ENCODE measurements at places on chromosomes 2 and 18. TPM values are rescaled to one million over a fixed set of nuclear protein-coding genes. Genes with fewer than 3 reads are reported as not detected.

- DNase-seq: no peak
Measured at GRCh38 chr2:160221391-160222276, 21.6 kb upstream of the ITGB6 start.

DNA sequence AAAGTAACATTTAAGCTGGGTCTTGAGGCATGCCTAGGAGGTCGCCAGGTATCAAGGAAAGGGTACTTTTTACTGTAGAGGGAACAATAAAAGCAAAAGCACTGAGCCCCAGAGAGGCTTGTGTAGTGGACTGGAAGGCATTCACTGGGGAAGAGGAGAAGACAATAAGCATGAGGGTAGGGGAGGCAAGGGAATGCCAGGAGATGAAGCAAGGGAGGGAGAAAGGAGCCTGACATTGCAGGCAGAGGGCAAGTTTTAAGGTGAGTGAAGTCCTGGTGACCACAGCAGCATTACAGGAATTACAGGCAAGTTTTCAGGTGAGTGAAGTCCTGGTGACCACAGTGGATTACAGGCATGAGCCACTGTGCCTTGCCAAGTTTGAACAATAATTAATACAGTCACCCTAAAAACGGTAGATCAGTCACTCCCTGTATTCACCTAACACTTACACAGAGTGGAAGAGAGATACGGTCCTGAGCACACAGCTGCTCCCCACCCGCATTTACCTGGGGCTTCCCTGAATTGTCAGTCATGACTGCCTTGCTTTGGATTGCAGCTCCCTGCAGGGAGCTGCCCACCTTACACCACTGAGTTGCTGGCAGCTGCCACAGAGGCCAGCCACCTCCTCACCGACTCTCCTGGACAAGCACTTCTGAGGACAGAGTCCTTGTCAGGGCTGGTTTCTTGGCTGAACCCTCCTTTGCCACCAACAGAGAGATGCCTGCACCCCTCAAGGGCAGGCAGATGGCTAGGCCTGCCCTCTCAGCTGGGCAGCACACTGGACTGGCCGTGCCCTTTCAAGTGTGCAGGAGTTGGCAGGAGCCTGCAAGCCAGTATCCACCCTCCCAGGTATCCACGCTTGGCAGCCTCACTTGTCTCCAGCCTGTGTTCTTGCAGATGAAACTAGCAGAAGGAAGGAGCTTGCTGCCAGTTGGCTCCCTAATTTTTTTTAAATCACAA lies 153.2 kb upstream of the MSH6 start:
- no peak for DNase-seq

DNA sequence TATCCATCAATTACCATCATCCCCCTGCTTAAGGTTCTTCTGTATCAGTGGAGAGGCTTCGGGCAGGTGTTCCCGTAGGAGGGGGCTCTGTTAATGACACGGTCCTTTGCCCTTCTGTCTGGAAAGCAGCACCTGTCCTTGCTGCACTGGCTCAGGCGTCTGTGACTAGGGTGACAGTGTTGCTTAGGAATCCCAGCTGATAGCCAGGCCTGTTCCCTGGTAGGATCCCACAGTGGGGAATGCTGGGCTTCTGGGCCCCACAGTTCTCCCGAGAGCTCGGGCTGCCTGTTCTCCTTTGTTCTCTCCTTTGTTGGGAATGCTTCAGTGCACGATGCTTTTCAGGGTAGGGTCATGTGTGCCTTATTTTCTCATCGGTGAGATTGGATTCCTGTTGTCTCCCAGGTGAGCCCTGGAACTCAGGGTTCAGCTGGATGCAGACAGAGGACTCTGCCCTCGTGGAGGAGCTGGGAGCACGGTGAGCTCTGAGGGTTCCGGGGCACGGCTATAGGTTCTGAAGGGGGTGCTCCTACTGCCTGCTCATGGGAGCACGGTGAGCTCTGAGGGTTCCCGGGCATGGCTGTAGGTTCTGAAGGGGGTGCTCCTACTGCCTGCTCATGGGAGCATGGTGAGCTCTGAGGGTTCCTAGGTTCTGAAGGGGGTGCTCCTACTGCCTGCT lies 9.6 kb downstream of the SNTG2 start:
- DNase-seq: no peak

- DNase-seq: no peak
Measured at GRCh38 chr18:48922226-48922800, 28.5 kb downstream of the SMAD7 start.

DNA sequence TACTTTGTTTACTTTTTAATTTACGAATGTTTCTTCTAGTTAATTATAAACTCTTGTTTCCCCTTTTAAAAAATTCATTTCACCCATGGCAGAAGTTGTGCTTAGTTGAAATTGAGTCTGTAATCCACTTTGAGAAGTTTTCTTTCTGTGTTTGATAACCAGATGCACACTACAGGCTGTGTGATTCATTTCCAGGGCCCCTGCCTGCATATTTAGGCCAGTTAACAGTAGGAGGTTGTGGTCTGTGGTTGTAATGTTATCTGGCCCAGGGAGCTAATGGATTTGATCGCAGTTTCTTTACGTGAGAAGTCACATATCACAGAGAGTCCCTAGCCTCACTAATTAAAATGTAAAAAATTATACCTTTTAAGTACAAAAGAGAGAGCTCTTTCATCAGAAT lies 3.3 kb downstream of the CDH7 start:
- no peak for DNase-seq

- no peak for DNase-seq
Measured at GRCh38 chr2:216849987-216850386, 9.9 kb downstream of the TNP1 start.

GRCh38 chr2:69456950-69457445 lies 19.8 kb upstream of the NFU1 start:
- DNase-seq: no peak

GRCh38 chr2:174691201-174691779 lies 73.0 kb downstream of the CHRNA1 start:
- no peak for DNase-seq

DNA sequence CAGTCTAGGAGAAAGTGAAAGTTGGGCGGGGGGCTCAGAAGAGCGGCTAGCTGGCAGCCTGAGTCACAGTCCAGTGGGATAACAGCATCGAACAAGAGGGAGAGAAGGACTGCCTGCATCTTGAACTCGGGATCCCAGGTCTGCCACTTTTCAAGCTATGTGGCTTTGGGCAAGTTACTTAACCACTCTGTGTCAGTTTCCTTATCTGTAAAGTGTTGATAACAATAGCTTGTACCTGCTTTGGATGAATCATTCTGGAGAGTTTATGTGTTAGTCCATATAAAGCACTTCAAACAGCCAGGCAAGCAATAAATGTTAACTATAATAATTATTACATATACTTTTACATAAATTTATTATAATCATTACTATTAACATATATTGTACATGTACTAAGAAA lies 4.6 kb downstream of the DYSF start:
- DNase-seq: no peak

GRCh38 chr2:63903003-63903402 lies 61.3 kb downstream of the UGP2 start:
- no peak for DNase-seq

DNA sequence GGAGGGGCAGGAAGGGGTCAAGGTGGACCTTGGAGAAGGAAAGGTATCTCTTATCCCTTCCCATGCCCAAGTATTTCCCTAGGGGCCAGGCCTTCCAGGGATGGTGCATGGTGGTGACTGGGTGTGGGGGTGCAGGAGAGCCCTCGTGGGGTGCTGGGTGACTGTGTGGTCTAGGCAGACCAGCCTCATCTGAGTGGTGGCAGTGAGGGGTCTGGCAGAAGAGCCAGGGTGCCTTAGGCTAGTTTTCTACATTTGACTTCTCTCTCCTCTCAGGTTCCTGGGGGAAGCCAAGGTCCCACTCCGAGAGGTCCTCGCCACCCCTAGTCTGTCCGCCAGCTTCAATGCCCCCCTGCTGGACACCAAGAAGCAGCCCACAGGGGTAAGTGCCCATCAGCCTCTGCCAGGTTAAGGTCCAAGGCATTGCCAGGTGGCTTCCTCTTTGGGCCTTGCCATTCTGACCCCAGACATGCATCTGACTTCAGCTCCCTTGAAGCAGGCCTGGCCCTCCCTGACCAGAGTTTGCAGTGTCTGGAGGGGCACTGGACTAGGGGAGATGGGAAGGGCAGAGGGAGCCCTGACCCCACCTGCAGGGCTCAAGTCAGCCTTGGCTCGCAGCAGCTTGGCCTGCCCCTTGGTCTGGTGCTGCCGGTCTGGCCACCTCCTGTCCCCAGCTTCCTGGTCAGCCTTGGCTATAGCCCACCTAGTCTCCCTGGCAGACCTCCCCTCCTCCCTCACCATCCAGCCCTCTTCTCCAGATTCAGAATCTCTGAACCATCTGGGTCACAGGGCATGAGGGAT lies 49.8 kb downstream of the DYSF start:
- no peak for DNase-seq

DNA sequence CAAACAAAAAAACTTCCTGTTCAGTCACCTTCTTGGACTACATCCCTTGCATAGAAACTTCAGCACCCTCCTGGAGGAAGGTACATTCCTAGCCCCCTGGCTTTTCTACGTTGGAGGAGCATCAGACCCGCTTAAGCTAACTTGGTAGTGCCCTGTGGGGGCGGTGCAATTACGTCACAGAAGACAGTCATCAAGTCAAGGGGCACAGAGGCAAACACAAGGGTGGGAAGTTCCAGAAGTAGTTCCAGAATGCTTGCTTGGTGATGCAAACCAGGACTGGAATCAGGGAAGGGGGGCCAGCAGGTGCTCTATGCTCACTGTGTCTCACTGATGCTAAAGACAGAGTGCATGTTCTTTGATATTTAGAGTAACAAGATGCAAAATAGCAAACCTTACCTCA lies 15.2 kb upstream of the AGFG1 start:
- no peak for DNase-seq

- no peak for DNase-seq
Measured at GRCh38 chr2:37773371-37774130, 102.1 kb upstream of the CDC42EP3 start.

GRCh38 chr2:219469186-219469724 lies 29.4 kb upstream of the GMPPA start:
- no peak for DNase-seq

- no peak for DNase-seq
Measured at GRCh38 chr2:239383036-239383758, 17.6 kb downstream of the HDAC4 start.

DNA sequence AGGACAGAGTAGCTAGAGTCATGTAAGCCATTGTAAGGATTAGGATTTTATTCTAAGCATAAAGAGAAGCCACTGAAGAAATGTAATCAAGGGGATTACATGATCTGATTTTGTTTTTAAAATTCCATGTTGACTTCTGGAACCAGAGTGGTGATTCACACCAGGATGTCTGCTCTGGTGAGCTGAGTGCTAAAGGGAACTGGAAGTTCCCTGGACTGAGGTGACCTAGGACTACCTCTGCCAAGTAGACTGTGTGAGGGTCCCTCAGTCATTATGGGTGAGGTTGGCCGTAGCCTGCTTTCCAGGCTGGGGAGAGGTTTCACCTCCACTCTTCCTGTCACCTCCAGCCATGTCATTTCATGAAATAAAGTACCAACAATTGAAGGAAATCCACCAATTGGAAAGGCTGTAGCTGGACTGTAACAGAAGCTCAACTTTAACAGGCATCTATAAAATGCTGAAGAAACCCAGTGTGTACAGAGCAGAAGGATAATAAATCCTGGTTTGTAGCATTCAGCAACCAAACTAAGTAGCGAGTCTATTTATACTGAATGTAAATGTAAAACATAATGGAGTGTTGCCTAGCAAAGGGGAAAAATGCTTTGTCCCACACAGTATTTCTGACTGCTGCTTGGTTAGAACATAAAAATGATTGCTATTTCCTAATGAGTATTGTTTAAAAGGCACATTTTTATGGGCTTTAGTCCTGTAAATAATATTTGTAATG lies 507.4 kb upstream of the PKDCC start:
- DNase-seq: no peak

- no peak for DNase-seq
Measured at GRCh38 chr2:23616630-23617029, 231.7 kb downstream of the KLHL29 start.

DNA sequence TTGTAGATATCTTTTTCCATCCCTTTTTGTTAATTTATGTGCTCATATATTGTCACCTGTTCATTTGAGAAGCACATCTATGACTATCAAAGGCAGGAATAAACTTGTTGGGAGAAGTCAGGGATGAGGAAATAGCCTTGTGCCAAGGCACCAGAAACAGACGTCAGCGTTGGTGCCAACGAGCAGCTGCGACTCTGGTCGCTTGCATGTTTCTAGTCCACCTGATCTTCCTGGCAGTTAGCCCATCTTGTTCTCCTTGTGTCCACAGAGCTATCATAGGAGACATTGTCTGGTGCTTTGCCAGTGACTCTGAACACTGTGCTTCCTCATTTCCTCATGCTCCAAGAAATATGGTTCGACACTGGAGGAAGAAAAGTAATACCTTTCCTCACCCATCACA lies 374.4 kb downstream of the PTPRM start:
- DNase-seq: peak; percentile 28

- DNase-seq: no peak
Measured at GRCh38 chr2:127085317-127085681, 21.7 kb downstream of the BIN1 start.

DNA sequence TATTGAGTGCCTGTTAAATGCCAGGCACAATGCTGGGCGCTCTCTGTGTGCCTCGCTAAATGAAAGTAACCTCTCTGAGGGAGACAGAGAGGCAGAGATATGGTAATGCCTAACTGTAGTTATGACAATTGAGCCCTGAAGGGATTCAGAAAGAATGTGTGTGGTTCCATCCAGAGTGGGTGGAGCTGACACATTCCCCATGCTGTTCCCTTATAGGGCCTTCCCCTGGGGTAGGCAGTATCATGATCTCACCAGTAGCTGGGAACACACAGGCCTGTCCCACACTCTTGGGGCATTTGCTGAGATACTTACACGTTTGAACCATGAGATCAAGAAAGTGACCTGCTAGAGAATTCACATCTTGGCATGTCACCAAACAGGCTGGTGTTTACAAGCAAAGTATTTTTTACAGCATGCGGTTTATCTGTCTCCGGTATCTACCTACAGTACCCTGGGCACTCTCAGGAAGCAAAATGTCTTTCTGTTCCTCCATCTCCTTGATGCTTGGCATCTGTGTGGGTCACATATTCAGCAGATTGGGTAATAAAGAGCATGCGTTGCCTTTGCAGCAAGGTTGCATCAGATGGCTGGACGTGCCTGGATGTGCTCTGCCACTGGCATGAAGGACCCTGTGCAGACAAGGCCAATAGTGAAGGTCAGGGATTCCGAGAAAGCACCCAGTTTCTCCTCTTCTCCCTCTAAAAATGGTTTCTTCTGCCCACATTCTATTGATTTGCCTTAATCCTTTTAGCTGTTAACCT lies 9.4 kb downstream of the CTIF start:
- no peak for DNase-seq

GRCh38 chr2:137117385-137117784 lies 352.0 kb downstream of the THSD7B start:
- no peak for DNase-seq

GRCh38 chr2:69993048-69993565 lies 31.7 kb upstream of the ASPRV1 start:
- no peak for DNase-seq

Gene LRRC30
- not detected for polyA plus RNA-seq

Gene IER3IP1
- polyA plus RNA-seq: 18.7 TPM

Gene B3GNT2
- 8.7 TPM for polyA plus RNA-seq

Gene DSG3
- not detected for polyA plus RNA-seq

Gene SP140
- polyA plus RNA-seq: 0.81 TPM

Gene LRP1B
- 3.1 TPM for polyA plus RNA-seq

Gene PSD4
- 1.0 TPM for polyA plus RNA-seq

Gene CFAP53
- 1.1 TPM for polyA plus RNA-seq

Gene TOGARAM2
- 0.62 TPM for polyA plus RNA-seq

Gene SPEG
- polyA plus RNA-seq: 251 TPM

Gene DNAJC5G
- polyA plus RNA-seq: 0.54 TPM

Gene ALK
- 0.15 TPM for polyA plus RNA-seq

Gene LAMA1
- 4.0 TPM for polyA plus RNA-seq

Gene ACVR1C
- not detected for polyA plus RNA-seq

Gene GKN2
- not detected for polyA plus RNA-seq

Gene MFSD6
- 13.5 TPM for polyA plus RNA-seq

All from muscle of arm (tissue), 14 donors.